ENCODE measurements at places on chromosomes 16 and 17.

GRCh38 chr16:13234999-13235398 is 333.6 kb downstream of the SHISA9 start:
- DNase-seq: no peak

- DNase-seq: no peak
These were observed 29.3 kb downstream of the ALDH3A2 start for GRCh38 chr17:19677736-19678379.

DNA sequence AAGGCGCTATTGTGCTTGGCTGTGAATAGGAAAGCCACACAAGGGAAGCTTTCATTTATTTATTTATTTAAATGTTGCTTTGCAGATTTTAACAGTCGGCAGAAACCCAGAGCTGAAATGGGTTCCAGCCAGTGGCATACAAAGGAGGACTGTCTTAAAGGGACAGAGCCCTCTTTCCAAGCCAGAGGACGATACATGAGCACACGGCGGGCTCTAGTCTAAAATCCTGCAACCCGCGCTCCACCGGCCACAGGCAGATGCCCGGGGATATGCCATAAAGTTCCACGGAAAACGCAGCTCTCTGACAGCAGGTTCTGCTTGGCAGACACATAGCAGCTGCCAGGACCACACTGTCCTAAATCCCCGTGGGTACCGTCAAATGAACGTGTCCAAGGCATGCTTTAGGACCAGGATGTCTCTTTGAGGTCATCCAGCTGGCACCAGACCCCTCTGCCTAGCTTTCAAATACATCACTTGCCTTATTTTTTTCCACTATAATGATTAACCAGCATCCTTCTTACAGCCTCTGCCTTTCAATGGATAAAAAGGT is 64.6 kb downstream of the CYTH1 start:
- peak; percentile 32 for DNase-seq

GRCh38 chr17:670286-670685 is 44.4 kb downstream of the VPS53 start:
- DNase-seq: no peak

DNA sequence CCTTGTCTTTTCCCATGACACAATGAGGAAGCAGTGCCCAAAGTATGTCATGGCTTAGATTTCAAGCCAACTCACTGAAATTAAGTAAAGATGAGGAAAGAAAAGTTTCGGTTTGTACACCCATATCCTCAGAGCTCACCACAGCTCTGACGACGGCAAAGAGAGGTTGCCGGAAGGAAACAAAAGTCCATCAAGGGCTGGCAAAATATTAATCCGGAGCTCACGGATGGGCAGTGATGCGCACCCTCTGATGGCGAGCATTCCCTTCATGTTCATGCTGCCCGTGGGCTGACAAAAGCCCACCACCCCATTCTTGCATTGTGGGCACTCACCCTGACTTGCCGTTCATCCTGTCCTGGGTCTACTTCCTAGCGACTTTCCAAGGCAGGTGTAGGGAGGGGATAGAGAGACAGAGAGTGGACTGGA is 103.1 kb downstream of the SOX9 start:
- DNase-seq: no peak

- peak; percentile 47 for DNase-seq
These were observed 59.8 kb downstream of the NEUROD2 start for GRCh38 chr17:39547713-39548478.

DNA sequence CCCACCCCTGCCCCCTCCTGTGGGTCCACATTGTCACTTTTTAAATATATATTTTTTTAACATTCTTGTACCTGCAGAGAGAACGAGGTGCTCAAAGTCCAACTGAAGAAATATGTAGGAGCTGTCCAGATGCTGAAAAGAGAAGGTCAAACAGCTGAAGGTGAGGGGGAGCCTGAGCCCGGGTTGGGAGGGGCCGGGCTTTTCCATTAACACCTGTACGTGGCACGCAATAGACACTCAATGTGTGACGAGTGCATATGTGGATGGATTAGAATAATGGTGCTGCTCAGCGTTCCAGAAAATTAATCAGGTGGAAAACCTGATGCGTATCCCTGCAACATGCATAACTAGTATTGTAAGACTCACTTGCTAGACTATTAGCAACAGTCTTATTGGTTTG is 223.0 kb downstream of the SNX29 start:
- DNase-seq: no peak

DNA sequence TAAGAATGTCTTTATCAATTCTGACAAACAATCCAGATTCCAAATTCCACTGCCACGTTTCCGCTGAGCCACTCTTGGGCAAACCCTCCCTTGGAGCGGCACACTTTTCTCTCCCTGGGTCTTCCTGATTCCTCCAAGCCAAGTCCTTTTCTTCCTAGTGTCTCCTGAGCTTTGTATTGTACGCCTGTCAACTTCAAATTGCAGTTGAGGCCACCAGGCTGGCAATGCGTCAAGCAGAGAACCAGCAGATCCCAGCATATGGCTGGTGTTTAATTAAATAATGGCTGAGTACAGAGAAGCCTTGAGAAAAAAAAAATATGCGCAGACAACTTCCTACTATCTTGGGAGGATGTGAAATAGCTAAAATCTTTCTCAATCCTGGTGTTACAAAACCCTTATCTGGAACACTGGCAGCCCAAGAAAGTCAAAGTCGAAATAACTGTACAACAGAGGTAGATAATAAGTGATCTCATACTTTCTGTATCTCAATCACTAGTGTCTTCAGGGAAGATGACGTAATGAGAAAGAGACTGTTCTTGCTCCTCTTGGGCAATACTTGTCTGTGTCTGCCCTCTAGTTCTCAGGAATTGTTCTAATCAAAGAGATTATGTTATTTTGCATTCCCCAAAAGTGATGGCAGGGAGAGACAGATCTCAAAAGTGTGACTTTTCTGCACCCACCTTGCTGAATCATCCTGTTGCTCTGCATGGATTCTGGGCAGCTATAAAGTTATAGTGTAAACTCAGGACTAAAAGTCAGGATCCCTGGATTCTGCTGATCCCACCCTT is 15.0 kb downstream of the SMIM36 start:
- DNase-seq: peak; percentile 8

GRCh38 chr16:10202649-10203048 is 20.4 kb upstream of the GRIN2A start:
- DNase-seq: no peak

- peak; percentile 31 for DNase-seq
These were observed 116.6 kb downstream of the PRKCB start for GRCh38 chr16:23952128-23952970.

DNA sequence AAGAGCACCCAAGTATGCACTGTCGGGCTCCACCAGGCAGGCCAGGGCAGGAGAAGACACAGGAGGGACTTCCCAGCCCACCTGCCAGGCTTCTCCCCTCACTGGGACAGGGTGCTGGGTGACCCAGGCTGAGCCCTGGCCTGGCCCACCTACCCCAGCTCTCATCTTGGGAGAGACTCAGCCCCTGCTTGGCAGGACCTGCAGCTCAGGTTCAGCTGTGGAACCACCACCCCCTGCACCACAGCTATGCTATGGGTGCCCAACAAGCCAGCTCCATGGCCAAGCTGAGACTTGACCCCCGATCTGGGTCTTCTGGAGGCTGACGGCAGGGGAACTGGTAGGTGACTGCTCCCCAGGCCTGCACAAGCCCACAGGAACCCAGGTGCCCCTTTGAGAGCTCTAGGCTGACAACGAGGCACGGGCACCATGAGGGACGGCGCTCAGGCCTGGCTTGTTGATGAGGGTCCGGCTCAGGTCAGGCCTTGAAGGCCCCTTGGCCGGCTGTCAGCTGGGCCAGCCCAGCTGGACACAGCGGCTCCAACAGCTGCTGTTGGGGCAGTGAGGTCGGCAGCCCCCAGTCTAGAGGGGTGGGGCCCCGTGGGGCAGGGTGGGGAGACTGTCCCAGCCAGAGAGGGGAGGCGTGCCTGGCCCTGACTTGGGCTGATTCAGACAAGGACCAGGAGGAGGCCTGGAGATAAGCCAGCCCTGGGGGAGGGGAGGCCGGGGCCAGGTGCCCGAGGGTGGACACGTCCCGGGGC is 4.6 kb downstream of the RPUSD1 start:
- no peak for DNase-seq

GRCh38 chr17:3643889-3644349 is 7.4 kb downstream of the CTNS start:
- DNase-seq: no peak

DNA sequence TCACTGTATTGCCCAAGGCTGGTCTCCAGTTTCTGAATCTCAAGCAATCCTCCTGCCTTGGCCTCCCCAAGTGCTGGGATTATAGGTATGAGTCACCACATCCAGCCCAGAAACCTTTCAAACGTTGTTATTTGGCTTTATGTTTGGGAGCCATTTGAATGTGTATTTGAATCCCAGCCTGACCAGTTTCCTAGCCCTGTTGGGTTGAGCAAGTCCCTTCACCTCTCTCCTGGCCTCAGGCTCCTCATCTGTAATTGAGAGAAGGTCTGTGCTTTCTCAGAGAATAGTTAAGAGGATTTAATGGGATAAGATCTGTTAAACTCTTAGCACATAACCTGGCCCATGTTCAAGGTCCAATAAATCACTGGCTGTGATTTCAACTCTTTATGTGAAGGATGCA is 385.8 kb upstream of the RBFOX1 start:
- no peak for DNase-seq

GRCh38 chr16:7246578-7246977 is 86.1 kb upstream of the RBFOX1 start:
- no peak for DNase-seq

DNA sequence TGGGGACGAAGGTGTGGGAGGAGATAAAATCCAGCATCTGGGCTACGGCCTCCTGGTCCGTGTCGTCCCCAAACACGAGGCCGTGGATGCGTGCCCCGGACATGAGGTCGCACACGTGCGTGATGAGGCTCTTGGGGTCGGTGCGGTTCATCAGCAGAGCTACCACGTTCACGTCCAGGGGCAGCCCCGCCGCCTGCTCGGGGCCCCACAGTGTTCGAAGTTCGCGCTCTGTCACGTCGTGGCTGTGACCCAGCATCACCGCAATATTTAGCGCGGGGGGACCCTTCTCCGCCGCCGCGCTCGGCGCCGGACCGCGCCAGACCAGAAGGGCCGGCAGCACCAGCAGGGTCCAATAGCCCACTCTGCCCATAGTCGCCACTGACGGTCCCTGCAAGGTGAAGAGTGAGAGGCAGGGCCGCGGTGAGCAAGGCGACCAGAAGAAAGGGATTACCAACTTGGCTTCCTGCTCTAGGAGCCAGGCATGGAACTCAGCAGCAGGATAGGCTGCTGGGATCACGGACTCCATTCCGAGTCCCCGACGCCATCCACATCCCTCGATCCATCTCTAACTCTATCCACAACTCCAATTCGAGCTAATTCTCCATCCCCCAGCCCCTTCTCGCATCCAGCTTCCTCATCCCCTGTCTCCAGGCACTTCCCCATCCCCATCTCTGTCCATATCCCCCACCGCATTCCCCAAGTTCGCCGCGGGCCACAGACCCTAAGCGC is 2.0 kb downstream of the GRIN2A start:
- DNase-seq: no peak

GRCh38 chr17:57467801-57468200 is 211.5 kb downstream of the MSI2 start:
- no peak for DNase-seq

DNA sequence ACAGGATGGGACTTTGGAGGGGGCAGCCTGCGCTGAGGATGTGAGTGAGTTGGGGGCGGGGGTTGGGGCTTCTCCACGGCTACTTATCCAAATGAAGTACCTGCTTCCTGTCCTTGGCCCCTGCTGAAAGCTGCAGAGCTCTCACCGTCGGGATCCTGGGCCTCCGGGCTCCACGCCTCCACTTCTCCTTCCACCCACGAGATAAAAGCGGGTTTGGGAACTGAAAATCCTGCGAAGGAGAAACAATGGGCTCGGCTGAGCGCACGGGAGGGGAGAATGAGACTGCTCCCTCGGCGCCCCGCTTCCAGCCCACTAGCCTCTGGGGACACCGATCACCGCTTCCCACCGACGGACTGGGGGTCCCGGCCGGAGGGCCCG is 486 bp downstream of the ZNF785 start:
- DNase-seq: no peak

DNA sequence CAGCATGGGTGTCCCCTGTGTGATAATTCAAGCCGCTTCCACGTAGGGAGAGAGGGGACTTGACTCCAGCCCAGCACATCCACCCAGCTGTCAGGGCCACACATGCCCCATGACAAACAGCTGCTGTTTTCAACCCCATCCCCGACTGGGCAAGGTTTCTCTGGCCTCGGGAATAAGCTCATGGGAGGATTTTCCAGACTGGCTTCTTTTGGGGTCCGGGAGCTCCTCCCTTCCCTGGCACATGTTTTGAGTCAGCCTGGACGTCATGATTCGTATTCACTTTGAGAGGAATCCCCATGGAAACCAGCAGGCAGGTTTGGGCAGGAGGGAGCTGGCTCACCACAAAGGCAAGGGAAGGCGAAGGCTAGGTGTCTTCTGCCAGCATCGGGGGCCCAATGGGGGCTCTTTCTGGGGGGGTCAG is 156.4 kb downstream of the CMIP start:
- peak; percentile 64 for DNase-seq

DNA sequence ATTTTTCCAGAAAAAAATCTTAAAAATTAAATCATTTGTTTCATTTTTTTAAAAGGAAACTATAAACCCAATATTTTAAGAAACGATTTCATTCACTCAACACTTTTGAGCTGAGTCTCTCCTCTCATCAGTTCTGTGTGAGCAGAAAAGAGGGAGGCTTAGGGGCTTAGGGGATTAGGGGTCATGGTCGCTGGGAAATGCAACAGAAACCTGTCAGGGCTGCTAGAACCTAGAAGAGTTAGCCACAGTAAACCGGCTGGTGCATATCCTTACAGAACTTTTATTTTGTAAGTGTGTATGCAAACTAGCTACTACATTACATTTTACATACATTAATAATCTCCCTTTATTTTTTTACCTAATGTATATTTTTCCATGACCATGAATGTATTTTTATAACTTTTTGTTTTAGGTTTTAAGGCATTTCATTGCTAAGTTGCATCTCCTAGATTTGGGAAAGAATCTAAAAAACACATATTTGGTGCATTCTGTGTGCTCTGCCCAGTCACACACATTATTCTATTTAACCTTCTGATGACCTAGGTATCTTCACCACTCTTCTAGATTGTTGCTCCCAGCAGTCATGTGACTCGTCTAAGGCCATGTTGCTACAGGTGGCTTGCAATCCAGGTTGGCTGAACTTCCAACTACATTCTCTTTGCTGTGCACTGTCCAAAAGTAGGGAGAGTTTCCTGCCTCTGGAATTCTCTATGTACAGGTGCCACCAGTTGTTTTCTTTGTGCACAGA is 24.4 kb downstream of the TBC1D3B start:
- no peak for DNase-seq

DNA sequence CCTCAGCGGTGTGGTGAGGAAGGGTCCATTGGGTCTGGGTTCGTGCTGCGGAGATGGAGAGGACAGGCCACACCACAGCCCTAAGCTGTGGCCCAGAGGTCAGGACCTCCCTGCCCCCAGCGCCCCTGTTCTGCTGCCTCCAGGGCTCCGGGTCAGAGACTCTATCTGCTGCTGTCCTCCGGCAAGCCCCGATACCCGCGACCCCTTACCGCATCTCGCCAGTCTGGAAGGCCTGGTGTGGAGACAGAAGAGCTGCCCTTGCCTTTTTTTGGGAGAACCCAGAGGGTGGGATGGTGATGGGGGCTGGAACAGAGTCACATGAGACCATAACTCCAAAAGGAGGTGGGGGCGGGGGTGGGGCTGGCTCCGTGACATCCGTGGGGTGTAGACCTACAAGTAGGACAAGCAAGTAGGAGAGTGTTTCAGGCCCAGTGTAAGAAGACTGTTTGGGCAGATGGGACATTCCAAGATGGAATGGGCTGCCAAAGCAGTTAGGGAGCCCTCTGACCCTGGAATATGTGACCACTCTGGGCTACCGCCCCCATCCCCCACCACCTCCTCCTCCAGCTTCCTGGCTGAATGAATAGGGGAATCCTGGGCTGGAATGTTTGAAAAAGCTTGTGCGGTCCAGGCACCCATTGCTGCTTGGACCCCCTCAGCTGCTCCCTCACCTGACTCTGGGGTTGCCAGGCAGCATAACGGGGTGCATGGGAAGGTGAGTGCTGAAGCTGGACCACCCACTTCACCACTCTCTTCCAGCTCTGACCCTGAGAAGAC is 1.4 kb downstream of the XYLT2 start:
- DNase-seq: no peak
